ENCODE measurements at places on chromosomes 11 and 22.

GRCh38 chr11:115691030-115691429 lies 186.8 kb upstream of the CADM1 start:
- DNase-seq = no peak

GRCh38 chr22:40819599-40820140 lies 524 bp upstream of the SLC25A17 start:
- no peak for DNase-seq

GRCh38 chr11:1855886-1856265 lies 3.0 kb downstream of the LSP1 start:
- DNase-seq = no peak

- no peak for DNase-seq
Observed at GRCh38 chr11:74927496-74927895, 21.4 kb downstream of the XRRA1 start.

All from stimulated activated naive CD4-positive, alpha-beta T cell (primary cell).